ENCODE measurements at places on chromosomes 5 and 9.

DNA sequence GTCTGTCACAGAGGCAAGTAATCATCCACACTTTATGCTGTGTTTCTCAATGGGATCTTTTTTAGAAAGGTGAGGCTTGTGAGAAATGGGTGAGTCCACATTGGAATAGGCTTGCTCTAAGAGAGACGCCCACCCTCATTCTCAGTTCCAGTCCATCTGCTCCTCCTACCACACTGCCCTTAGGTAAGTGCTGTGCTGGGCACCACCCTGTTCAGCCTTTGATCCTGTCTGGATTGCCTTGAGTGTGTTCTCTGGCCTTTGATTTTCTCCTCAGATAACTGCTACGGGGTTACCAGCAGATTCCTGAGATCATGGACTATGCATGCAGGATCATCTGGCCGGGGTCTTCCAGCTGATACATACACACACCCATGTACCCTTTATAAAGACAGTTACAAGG, 328.6 kb downstream of the KDM4C start:
- DNase-seq = no peak

GRCh38 chr9:16704116-16705110, 166.1 kb downstream of the BNC2 start:
- no peak for DNase-seq

DNA sequence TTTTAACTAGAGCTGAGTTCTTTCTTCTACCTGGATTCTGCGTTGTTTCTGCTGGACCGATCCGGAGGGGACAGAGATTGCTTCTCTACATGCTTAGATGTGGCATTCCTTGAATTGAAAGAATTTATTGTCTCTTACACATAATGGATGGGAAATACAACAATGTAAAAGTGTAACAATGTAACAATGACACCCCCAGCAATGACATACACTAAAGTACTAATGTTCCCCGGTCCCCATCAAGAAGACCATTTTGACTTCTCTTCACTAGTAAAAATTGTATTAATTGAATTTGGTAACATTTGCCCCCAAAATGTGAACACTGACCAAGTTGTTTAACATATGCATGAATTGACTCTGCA, 760.2 kb downstream of the TAF11L14 start:
- DNase-seq = no peak

DNA sequence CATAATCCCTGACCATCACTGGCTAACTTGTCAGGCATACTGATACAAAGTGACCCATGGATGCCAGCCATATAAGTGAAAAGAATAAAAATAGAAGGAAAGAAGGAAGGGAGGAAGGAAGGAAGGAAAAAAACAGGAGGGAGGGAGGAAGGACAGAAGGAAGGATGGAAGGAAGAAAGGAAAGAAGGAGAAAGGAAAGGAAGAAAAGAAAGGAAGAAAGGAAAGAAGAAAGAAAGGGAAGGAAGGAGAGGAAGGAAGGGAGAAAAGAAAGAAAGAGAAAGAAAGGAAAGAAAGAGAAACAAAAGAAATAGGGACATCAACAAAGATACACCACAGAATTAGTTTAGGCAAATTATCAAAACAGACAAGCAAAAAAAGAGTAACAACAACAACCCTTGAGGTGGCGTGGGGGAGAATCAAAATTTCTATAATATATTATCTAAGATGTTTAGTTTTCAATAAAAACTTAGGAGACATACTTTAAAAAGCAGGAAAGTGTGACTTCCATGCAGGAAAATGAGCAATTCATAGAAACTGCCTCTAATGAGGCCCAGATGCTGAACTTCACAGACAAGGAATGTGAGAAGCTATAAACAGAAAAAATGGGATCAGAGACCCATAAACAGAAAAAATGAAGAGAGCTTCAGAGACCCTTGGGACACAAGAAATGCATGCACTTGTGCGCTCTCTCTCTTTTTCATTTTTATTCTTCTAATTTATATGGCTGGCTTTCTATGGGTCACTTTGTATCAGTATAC, 96.1 kb upstream of the NFIL3 start:
- DNase-seq = no peak

GRCh38 chr9:136771907-136772415, 7.6 kb upstream of the LCN15 start:
- no peak for DNase-seq

DNA sequence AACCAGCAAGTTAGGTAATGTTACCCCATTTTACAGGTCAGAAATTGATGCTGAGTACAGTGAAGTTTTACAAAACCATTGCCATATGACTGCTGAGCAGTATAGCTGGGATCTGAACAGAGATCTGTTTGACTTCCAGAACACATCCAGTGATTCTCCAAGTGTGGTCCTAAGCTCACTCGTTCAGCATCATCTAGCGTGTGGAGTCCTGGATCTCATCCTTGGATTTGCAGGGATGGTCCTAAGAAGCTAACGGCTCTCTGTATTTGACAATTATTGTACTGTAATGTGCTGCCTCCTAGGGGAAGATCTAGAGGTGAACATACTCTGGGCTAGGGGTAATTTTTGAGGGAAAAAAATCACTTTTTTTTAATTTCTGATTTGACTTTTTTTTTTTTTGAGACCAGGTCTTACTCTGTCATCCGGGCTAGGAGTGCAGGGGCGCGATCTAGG, 1.4 kb downstream of the SLC26A2 start:
- DNase-seq = no peak

DNA sequence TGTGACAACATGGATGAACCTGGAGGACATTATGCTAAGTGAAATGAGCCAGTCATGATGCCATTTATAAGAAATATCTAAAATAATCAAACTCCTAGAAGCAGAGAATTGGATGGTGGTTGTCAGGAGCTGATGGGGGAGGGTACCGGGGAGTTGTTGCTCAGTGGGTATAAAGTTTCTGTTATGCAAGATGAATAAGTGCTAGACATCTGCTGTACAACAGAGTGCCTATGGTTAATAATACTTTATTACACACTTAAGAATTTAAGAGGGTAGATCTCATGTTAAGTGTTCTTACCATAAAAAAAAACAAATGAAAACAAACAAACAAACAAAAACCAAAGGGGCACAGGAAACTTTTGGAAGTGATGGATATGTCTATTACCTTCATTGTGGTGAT, 13.0 kb upstream of the CCDC69 start:
- DNase-seq = no peak

- no peak for DNase-seq
These were observed 1722.5 kb upstream of the ACO1 start for GRCh38 chr9:30661925-30662324.

DNA sequence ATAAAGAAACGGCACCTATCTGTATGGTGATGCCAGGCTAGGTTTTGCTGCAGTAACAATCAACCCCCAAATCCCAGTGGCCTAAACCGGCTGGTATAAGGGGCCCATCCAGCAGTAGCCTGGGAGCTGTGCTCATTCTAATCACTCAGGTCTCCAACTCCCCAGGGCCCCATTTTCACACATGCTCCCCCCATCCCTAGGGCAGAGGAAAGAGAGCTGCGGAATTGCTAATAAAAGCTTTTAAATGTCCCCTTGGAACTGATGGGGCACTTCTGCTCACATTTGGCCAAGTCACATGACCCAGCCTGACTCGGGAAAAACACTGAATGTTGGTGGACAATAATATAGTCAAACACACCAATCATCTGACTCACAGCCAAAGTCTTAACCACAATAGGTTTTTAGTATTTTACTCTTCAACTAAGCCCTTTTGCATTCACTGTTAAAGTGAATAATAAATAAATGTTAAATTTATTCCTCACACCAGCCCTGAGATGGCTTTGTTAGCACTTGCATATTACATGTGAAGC, 1.6 kb downstream of the FBLL1 start:
- DNase-seq = no peak

DNA sequence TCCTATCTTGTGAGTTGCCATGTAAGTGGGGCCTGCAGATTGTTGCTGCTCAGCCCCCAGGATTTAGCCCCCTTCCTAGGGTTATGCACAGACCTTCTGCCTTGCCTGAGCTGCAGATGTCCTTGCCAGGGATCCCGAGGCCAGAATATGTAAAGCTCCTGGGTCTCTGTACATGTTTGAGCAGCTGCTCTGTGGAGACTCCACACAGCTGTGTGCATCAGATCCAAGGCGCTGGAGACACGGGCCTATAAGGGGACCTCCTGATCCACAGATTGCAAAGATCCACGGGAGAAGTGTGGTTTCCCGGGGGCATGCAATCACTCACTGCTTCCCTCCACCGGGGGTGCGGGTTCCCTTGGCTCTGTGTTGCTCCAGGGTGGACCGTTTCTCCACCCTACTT, 28.9 kb downstream of the TAF11L14 start:
- DNase-seq = no peak

DNA sequence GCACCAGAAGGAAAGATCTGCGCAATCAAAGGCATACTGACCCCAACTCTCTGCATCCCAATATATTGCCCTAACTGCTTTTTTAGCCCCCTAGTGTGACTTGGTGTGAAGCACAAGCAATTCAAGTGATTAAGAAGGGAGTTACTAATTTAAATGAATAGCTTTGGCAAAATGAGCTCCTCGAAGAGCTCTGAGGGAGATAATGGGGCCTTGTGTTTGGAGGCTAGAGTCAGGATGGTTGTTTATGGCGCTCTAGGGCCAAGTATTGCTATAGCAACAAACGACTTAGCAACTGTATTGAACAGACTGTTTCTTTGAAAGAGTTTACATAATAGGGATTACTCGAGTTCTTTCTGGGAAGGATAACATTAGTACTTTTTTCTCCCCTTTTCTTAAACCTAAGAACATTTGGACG, 11.5 kb upstream of the C5orf58 start:
- no peak for DNase-seq

GRCh38 chr9:133939845-133940244, 52.3 kb downstream of the VAV2 start:
- DNase-seq = no peak

Measured in stimulated activated CD4-positive, alpha-beta T cell treated with anti-CD3 and anti-CD28 coated beads, TNF-alpha, amount 100 ng/mL, for 1 hour (primary cell).